ENCODE measurements at places on chromosomes 5 and 9. TPM values are rescaled to one million over a fixed set of nuclear protein-coding genes. Genes with fewer than 3 reads are reported as not detected.

DNA sequence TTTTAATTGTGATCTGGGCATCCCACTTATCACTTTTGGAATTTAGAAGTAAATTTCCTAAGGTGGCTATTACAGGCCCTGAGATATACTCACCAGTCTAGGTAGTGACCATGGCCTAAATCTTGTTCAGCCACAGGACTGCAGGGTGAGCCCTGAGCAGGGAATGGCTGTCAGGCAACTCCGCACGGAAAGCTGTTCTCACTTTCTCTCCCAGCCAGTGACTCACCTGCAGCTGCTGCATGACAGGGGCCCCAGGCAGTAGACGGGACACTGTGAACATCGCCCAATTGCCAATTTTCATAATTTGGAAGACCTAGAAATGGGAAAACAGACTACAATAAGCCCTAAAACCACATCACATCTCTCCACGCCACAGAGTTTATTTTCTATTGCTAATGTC, 69.6 kb upstream of the TAF1L start:
- no peak for DNase-seq

DNA sequence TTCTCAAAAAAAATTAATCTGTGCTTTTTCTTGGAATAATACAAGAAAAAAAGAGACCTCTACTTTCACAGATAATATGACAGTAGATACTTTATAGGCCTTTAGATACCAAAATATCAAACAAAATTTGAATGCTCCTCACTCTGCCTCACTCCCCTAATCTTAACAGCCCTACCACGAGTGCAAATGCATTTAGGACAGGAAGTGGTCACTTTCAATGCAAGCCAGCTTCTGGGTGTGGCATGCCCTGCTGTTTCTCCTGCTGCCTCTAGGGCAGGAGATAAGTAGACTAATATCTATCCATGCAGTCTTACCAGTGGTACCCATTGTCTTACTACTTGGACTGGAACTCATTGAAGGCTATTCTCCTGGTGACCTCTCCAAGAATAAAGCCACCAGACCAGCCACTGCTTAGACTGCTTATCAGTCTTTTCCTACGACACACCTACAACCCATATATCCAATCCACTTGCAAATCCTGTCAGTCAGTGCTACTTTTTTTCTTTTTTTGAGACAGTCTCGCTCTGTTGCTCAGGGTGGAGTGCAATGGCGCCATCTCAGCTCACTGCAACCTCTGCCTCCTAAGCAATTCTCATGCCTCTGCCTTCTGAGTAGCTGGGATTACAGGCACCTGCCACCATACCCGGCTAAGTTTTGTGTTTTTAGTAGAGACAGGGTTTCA, 23.0 kb downstream of the FRRS1L start:
- DNase-seq: no peak

DNA sequence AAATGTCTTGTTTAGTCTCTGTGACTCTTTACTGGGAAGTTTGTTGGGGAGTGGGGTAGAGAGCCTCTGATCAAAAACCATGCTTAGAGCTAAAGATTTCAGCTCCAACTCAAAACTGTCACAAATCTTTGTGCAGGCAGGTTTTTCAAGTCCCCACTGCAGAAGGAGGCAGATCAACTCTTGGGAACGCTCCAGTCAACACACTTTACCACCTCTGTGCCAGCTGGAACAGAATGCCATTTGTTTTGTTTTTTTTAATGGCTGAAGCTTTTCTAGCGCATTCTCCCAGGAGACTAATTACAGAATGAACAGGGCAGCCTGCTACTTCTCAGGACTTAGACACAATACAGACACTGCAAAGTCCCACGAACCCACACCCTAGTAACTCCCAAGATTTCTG, 17.9 kb upstream of the LHX6 start:
- no peak for DNase-seq

- no peak for DNase-seq
These were observed 125.2 kb upstream of the SLC24A2 start for GRCh38 chr9:19914044-19914443.

GRCh38 chr9:23603311-23603710, 222.7 kb downstream of the ELAVL2 start:
- DNase-seq: no peak

The TMEM8B gene
- total RNA-seq: 36.2 TPM

The NPR3 gene
- total RNA-seq: 6.5 TPM

The TLX3 gene
- not detected for total RNA-seq

The PCDHB12 gene
- total RNA-seq: 3.5 TPM

Data from mucosa of gallbladder (tissue), 1 donor.